G401 (cell line): ENCODE measurements at places on chromosomes 2 and 18.

DNA sequence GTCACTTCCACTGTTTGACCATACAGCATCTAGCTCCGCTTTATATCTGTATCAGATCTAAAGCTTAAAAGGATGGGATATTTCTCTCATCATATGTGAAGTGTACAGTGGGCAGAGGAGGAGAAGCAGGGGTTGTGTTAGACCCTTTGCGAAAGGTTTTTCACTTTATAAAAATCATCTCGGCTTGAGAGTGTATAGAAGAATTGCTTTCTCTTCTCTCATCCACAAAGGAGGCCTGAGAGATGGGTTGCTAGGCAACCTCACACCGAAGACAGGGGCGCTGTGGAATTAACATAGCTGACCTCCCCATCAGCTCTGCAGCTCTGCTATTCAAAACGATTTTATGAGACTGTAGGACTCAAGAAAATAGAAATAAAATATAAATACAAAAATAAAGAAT is 70.2 kb upstream of the GALNT3 start:
- peak; percentile 40 for DNase-seq

DNA sequence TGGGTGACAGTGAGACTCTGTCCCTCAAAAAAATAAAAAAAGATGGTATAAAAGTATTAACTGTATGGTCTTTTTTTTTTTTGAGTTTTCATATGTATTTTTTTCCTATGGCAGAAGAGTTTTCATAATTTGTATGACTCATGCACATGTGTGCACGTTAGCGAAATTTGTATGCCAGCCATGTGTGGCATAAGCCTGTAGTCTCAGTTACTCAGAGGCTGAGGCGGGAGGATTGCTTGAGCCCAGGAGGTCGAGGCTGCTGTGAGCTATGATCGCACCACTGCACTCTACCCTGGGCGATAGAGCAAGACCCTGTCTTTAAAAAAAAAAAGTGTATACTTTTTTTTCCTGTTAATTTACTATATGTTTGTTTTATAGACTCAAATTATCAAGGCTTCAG is 160.8 kb downstream of the TGIF1 start:
- DNase-seq, result no peak

- DNase-seq, result peak; percentile 95
These were observed 29.4 kb downstream of the KATNAL2 start for GRCh38 chr18:46946656-46947282.

GRCh38 chr2:145036421-145037011 is 516.6 kb upstream of the ZEB2 start:
- DNase-seq, result no peak

DNA sequence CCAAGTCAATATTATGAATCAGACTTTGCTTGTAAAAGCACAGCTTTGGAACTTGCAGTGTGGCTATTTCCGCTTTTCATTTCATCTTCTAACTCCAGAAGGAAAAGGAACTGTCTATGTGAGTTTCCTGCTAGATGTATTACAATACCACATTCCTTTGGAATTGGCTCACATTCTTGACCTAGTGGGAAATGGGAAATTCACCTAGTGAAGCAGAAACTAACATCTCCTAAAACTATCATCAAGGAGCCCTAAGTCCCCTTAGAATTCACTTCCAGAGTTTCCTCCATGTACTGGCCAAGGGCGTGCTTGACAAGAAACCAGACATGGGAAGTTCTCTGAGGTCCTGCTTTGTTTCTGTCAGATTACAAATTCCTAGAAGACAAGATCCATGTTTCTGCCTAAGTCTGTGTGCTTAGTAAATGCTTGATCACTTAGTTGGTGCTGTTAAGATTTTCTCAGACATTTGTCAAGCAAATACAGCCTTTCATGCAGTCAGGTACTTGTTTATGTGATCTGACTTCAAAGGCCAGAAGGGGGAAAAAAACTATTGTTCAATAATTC is 275.7 kb upstream of the FN1 start:
- DNase-seq, result no peak

DNA sequence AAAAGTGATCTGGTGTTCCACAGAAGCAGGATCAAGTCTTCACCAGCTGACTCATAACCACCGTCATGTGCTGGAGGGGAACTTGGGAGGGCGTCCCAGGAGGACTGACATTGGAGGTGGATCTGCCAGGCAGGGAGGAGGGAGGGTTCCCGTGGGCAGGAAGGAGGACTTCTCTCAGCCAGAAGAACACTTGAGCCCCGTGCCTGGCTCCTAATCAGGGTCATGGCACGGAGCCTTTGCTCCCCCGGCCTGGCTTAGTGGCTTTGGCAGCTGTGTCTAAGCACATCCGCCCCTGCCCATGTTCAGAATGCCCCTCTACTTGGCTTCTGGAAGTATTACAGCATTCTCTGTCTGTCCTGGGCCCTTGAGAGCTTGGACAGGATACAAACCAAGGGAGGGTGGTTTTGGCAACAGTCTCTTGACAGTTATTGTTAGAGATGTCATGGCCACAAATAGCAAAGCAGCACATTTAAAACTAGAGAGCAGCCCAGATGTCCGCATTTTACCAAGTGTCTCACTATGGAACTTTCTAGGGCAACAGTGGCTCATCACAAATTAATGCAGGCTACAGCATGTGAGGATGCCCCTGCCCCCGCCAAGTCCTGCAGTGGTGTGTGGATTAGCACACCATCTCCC is 11.5 kb downstream of the PPP1R7 start:
- DNase-seq, result peak; percentile 23

DNA sequence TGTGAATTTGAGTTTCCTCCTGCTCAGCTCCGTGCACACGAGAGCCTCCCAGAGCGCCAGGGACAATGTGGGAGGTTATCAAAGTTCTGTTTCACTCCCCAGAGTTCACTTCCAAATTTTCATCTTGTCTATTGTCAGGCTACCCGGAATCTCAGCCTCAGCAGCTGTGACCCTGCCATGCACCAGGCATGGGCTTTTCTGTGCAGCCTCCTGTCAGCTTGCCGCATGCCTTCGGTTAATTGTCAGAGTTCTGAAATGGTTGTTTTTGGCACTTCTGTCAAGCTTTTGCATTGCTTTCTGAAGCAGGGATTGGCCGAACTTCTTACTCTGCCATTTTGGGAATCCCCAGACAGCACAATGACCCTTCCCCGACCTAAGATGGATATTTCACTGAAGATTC is 60.4 kb downstream of the SH3YL1 start:
- no peak for DNase-seq

DNA sequence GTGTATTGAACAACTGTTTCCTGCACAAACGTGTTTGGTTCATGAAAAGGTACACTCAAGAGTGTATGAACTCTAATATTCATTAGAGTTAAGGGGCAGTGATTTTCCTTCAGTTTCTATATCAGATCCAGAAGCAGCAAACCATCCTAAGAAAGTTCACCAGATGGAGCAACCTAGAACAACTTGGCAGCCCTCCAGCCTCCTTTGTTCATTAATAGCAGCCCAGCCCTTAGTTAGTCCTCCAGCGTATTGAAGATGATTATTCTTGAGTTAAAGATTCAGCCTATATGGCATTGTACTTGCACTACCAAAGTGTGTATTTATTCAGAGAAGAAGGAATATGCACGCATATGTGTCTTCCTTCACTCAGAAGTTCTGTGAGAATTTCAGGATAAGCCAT is 365.5 kb downstream of the SETBP1 start:
- DNase-seq, result peak; percentile 72

DNA sequence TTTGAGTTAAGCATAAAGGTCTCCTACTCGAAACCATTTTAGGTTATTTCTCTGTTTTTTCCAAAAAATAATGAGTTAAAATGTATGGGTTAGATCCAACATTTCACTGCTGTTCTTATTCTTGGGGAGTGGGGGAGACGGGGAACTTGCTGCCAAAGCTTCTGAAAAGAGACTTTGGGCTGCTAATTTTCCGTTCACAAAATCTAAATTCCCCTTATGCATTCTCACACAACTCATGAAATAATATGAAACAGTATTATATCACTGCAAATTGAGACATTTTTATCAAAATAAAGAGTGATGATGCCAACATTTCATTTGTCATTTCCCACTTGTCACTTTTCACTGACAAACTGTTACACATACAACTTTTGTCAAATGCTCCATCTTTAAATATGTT is 7.8 kb downstream of the SATB2 start:
- no peak for DNase-seq

DNA sequence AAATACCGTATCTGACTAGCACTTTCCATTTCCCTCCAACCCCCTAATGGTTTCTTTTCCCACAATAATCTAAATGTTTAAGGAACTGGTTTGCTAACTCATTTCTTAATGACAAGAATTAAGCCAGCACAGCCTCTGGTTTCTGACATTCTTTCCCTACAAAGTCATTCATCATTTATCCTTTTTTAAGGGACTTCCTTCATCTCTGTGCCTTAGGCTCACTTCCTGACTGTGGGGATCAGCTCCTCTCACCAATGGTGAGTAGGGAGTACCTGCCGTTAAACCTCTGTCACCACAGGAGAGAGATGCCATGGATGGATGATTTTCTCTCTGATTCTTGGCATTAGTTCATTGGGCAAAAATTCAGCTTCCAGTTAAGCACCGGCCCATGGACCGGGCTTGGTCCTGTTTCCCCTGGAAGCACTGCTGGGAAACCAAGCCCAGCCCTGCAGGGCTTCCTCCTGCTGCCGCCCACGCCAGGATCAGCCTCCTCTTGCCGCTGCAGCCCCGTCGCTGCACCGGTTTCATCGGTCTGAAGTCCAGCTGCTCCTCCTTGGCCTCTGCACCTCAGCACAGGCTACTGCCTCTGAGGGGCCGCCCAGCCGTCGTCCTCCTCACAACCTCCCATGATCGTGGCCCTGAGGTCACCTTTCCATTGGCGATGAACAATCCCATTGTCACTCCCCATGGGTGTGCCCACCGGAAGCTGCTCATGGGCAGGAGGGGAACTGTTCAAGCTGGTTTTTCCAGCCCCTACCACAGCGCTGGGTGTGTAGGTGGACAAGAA is 64.0 kb upstream of the ZNF516 start:
- DNase-seq, result no peak

DNA sequence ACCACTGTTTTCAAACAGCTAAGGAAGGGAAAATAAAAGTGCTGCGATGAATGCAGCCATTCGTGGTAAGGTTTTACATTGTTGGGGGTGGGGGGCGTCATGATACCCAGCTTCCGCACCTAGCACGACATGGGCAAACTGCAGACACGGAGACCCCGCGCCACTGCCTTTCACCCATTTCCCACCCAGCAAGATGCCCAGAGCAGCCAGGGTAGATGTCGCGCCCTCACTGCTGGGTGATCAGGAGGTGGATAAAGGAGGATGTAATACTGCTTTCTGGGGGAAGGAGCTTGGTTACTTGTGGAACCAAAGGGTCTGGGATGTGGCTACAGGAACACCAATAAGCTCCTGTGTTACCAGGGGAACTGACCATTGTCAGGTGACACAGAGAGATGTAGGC is 138.4 kb downstream of the ZNF516 start:
- DNase-seq, result no peak

- no peak for DNase-seq
These were observed 22.0 kb downstream of the IL1RL2 start for GRCh38 chr2:102208774-102209173.

- no peak for DNase-seq
These were observed 197.3 kb downstream of the SH3RF3 start for GRCh38 chr2:109326306-109326705.

GRCh38 chr2:100998235-100998573 is 3.9 kb upstream of the RPL31 start:
- no peak for DNase-seq

- no peak for DNase-seq
These were observed 132.6 kb downstream of the ACTR3 start for GRCh38 chr2:114022360-114023085.

DNA sequence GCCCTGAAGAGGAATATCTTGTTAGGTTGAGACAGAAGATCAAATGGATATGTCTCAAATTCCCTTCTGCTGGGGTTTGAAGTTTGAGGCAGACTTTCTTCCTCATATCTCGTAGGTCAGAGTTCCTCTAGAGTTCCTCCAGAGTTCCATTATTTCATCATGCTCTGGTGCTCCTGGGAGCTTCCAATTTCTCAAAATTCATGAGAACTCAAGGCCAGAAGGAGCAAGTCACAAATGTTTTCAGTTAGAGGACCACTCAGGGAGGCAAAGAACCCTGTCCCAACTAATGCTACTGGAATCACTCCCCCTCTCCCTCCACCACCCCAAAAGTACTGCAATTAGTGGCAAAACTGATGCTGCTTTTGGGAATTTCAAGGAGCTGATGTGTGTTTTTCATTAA is 115.7 kb upstream of the RBMS1 start:
- DNase-seq, result no peak
